ENCODE measurements at places on chromosomes 4 and X.
A peak's percentile ranks its signal among the peaks of the same experiment; 100 is the strongest.

GRCh38 chrX:136259543-136259942 is 8.3 kb upstream of the MAP7D3 start:
- no peak for DNase-seq

GRCh38 chr4:159395693-159396092 is 292.8 kb downstream of the RAPGEF2 start:
- no peak for DNase-seq

DNA sequence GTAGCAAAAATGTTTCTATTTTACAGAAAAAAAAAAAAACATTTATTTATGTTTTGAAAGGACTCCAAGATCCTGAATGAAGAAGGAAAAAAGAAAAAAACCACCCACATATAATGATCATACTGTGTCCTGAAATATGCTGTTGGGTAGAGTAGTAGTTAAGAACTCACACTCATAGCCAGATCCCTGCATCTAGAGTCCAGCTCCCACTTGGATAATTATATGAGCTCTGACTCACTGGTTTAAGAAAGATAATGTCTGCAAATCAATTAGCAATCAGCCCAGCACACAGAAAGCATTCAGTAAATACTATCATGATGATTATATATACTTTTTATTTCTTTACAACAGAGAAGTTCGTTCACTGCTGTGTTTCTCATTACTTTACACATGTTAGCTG is 46.7 kb upstream of the MXRA5 start:
- DNase-seq, result no peak

GRCh38 chr4:165095291-165095690 is 17.4 kb downstream of the TMEM192 start:
- DNase-seq, result no peak

GRCh38 chr4:87498446-87498900 is 30.7 kb downstream of the SPARCL1 start:
- no peak for DNase-seq

DNA sequence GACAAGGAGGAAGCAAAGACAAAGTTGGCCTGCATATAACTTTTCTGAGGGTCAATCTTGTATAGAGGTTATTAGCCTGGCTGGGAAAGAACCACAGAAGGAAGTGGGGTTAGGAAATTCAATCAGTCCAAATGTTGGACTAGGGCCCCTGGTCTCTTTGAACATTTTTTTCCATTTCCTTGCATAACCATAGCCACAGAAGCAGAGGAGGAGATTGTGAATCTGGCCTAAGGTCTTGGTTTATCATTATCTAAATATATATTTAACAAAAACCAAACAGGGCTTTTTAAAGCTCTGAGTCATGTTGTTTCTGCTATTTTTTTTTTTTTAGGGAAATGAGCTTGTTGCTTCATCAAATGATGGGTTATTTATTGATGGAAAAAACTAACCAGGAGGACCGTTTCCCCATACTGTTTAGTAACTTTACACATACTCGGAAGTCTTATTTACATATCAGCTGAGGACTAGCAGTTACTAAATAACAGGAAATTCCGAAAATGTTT is 97.7 kb upstream of the ACSL4 start:
- DNase-seq, result no peak

- peak; percentile 12 for DNase-seq
Observed at GRCh38 chrX:107775000-107775733, 420 bp downstream of the TSC22D3 start.

DNA sequence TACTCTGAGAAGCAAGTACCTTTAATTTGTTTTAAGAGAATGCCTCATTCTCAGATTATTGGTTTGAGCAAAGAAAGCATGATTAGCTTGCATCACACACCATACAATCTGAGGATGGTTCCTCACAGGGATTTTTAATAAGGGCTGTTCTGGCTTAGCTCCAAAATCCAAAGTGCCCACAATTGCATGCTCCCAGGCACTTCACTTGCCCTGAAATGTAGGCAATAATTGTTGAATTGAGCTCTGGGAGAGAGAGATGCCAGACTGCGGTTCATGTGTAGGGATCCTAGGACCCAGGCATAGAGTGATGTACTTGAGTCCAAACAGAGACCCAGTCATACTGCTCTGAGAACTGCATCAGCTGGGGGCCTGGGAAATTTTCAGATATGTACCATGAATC is 358.4 kb upstream of the CXorf51B start:
- DNase-seq, result no peak

GRCh38 chr4:155785828-155786227 is 27.0 kb downstream of the GUCY1B1 start:
- no peak for DNase-seq

DNA sequence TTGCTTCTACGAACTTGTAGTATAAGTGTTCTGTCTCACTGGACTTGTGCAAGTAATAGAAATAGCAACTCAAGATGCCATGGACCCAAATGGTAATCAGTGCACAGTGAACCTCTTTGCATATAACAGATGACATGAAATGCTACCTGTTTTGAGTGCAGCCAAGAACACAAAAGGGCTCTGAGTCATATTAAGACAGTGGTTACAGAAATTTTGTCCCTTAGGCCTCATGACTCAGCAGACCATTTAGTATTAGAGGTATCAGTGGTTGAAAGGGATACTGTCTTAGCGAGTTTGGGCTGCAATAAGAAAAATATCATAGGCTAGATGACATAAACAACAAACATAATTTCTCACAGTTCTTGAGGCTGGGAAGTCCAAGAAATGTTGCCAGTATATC is 502.9 kb upstream of the PCDH10 start:
- DNase-seq, result no peak

- DNase-seq, result no peak
Observed at GRCh38 chrX:131987252-131987651, 35.9 kb upstream of the STK26 start.

- peak; percentile 85 for DNase-seq
Observed at GRCh38 chr4:145299380-145300076, 119.1 kb upstream of the OTUD4 start.

DNA sequence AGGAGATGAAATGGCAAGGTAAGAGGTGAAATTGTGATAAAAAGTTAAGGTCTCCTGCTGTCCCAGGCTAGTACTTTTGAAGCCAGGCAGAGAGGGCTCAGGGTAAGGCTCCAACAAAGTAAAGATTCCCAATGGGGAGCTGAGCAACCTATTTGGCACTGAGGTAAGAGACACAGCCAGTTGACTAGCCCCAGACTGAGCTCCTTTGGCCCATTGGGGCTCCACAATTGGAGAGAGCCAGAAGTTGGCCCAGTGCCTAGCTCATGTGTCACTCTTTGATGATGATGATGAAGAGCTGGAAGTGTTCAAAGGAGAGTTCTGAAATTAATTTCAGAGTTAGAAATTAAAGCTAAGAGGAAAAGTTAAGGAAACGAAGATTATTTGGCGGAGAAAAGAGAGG is 94.6 kb downstream of the RLIM start:
- DNase-seq, result no peak

- no peak for DNase-seq
Observed at GRCh38 chr4:109998867-109999584, 86.3 kb downstream of the EGF start.

- DNase-seq, result no peak
Observed at GRCh38 chr4:174629265-174629664, 107.0 kb upstream of the HPGD start.

DNA sequence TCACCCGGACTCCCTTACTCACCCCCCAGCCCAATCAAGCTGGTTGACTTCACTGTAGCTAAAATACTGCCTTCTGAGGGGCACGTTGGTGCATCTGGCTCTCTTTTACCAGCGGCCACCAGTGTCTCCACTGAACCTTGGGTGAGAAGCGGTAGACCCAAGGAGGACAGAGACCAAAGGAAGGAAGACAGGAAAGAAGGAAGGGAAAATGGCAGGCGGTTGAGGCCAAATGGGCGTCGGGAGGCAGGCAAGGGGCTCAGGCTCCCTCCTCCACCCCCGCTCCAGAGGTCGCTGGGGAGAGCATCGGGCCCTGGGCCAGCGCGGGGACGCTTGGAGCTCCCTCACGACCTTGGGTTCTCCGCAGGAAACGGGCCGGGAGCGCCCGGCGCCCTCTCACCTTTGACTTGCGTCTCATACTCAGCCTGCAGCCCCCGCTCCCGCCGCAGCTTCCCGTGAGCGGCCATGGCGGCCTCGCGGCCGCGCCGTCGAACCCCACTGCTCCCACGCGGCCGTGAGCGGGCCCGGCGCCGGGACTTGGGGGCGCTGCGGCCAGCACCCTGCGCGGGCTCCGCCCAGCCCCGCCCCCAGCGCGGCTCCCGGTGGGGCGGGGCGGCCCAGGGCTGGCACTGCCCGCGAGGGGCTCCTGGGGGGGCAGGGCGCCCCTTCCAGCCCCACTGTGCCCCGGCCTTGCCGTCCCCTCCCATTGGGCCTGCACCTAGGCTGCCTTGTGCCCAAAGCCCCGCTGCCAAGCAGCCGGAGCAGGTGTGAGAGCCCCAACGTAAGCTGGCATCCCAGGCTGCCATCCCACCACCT is at the start of gene ARHGAP4:
Gene ARHGAP4 (minus strand): TSS at position 526 of the 813 bp plus-strand sequence. CDS start 62 bp downstream, at position 464.
- peak; percentile 74 for DNase-seq

DNA sequence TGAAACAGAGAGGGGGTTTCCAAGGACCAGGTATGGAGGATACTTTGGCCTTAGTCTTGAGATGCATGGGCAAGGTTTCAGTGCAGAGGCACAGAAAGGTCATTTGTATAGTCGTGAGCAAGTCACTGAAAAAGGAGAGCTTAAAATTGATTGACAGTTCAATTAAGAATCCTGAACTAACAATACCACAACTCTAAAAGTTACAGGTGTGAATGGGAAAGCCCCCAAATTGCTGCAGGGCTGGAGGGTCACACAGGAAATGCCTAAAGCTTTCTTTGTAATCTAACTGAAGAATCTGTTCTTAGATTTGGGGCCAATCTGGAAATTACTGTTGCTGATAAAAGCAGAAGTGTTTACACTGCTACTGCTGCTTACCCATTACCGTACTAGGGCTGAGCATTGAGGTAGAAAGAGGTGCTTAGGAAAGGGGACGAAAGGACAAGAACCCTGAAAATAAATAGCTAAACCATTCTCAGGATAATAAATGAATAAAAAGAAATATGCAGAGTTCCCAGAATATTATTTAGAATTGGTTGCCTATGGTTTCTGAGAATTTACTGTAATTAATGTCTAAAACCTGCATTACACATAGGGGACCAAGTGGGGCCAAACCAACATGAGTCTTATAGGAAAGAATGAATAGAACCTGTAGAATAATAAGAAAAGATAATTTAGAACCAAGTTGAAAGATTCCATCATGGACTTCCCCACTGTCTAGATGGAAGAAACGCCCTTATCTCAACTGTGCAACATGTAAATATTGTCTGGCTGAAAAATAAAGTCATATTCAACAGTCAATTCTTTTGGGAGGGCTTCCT is 91.9 kb upstream of the PPP1R2C start:
- peak; percentile 5 for DNase-seq

DNA sequence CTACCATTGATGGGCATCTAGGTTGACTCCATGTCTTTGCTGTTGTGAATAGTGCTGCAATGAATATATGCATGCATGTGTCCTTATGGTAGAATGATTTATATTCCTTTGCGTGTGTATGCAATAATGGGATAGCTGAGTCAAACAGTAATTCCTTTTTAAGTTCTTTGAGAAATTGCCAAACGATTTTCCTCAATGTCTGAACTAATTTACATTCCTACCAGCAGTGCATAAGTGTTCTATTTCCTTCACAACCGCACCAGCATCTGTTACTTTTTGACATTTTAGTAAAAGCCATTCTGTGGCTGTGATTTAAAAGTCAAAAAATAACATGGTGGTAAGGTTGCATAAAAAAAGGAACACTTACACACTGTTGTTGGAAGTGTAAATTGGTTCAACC is 103.1 kb upstream of the FAM47B start:
- DNase-seq, result no peak

- no peak for DNase-seq
Observed at GRCh38 chr4:42280327-42281095, 116.8 kb upstream of the SHISA3 start.

GRCh38 chrX:11792461-11793421 is 34.7 kb downstream of the MSL3 start:
- DNase-seq, result peak; percentile 76

- no peak for DNase-seq
Observed at GRCh38 chr4:8282134-8282641, 12.6 kb downstream of the HTRA3 start.

DNA sequence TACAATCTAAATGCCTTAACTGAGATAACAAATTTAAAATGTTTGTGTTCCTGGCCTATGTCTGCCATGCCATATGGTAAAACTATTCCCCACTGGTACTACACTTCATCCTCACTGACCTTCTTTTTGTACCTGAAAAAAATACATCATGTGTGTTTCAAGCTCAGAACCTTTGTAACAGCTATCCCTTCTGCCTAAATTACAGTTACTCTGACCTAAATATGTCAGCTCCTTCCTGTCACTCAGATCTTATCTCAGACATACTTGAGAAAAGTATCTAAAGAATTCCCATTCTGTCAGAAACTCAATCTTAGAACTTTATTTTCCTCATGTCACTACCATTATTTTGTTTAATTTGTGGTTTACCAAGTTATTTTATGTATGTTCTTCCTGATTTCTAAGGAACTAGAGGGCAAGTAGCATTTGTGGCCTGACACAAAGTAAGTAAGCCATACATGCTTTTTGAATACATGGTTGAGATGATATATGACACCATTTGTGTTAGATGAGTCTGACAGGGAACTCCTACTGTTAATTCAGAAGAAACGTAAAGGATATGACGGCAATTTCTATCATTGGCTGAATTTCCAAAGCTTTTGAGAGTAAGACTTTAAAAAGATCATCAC is 456.5 kb upstream of the NDST3 start:
- no peak for DNase-seq

DNA sequence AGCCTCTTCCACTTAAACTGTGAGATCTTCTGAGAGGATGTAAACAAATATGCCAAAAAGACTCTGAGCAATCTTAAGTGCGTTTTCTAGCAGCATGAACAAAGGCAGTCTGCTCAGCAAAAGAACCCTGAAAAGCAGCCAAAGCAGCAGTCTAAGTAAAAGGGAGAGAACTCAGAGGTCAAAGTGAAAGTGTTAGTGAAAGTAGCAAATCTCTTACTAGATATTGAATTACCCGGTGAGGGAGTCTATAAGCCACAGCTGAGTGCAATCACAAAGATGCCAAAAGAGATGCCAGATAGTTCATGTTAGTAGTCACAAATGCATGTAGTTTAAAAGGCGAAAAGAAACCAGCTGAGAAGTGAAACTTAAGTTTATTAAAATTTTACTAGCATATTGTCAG is 7.9 kb upstream of the GNRHR start:
- DNase-seq, result no peak

- no peak for DNase-seq
Observed at GRCh38 chr4:65645185-65645584, 25.1 kb downstream of the EPHA5 start.

DNA sequence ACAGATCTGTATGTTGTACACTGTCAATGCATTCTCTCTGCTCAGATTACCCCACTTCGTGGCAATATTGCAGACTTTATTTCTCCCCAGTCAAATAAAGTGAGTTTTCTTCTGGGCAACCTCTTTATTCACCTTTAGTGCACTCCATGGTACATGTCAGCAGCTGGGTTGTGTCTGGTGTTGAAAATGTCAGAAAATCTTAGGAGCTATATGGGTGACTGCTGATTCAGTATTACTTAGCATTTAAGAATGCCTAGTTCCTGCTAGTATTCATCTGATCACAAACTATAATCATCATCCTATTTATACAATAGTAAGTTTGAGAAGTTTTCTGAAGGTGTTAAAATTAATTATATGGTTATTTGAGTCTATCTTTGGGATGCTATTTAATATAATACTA is 112.5 kb downstream of the CFAP299 start:
- DNase-seq, result no peak

GRCh38 chrX:70354716-70355115 is 64.8 kb downstream of the KIF4A start:
- no peak for DNase-seq

GRCh38 chr4:33058998-33059397 is 2338.8 kb downstream of the PCDH7 start:
- DNase-seq, result no peak

All from activated naive CD8-positive, alpha-beta T cell treated with anti-CD3 and anti-CD28 coated beads for 36 hours (primary cell).